ENCODE measurements at places on chromosomes 13 and 19.

- DNase-seq = no peak
Measured at GRCh38 chr13:110193491-110193890, 113.5 kb downstream of the COL4A1 start.

GRCh38 chr19:42235181-42235580, 7.2 kb downstream of the GSK3A start:
- no peak for DNase-seq

- no peak for DNase-seq
Measured at GRCh38 chr19:34274827-34275625, 20.7 kb downstream of the GARRE1 start.

DNA sequence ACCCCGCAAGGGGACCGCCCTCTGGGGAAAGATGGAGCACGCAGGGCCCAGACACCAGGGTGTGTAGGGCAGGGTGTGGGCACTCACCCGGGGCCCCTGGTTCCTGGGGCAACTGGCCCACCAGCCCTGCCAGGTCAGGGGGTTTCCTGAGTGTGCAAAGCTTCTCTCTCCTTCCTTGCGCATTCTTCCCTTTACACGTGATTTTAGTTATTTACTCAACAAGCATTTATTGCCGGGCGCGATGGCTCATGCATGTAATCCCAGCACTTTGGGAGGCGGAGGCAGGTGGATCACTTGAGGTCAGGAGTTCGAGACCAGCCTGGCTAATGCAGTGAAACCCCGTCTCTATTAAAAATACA, 20.4 kb downstream of the PRR36 start:
- no peak for DNase-seq

GRCh38 chr13:95588721-95589120, 36.2 kb downstream of the CLDN10 start:
- DNase-seq = no peak

- DNase-seq = no peak
Measured at GRCh38 chr13:109883181-109884180, 97.1 kb upstream of the IRS2 start.

Measured in spinal cord (tissue), 10 donors.